ENCODE measurements at places on chromosomes 6 and 20.

DNA sequence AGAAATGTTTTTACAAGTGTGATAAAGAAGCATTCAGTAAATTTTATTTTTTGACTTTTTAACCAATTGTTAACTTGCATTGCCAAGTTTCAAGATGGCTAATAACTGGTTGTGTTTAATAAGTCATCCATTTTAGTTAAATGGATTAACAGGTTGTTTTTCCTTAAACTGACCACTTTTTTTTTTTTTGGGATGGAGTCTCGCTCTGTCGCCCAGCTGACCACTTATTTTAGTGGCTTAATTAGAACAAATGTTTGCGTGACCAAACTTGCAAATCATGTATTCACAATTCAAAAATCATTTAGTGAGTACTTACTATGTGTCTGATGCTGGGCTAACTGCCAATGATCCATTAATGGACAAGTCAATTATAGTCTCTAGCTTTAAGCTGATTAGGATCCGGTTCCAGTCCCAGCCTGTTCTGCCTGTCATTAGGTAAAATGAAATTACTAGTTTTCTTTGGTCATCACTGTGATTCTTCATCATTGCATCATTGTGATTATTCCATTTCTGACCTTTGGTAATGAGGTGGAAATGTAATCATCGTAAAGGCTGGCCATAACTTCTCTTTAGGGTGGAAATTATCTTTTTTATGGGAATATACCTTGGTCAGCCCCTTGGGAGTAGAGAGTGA, 729.2 kb upstream of the MARCKS start:
- no peak for ATAC-seq

DNA sequence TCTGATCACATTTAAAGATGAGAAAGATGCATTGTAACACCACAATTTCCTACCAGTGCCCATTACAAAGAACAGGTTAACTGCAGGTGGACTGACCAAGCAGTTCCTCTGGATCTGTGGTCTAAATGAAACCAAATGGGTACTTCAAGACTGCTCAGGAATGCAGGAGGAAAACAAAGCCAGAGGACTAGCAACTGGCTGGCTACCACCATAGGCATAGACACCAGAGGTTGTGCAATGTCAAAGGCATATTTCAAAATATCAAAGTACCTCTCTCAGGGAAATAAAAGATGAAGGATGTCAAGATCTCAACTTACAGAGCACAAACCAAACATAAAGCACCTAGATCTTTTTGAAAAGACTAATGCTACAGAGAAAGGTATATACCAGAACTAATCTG, 65.5 kb downstream of the GMDS start:
- ATAC-seq: no peak

GRCh38 chr20:8398263-8399051, 266.4 kb downstream of the PLCB1 start:
- ATAC-seq: no peak

- no peak for ATAC-seq
Measured at GRCh38 chr6:44076356-44077213, 50.7 kb downstream of the MRPL14 start.

DNA sequence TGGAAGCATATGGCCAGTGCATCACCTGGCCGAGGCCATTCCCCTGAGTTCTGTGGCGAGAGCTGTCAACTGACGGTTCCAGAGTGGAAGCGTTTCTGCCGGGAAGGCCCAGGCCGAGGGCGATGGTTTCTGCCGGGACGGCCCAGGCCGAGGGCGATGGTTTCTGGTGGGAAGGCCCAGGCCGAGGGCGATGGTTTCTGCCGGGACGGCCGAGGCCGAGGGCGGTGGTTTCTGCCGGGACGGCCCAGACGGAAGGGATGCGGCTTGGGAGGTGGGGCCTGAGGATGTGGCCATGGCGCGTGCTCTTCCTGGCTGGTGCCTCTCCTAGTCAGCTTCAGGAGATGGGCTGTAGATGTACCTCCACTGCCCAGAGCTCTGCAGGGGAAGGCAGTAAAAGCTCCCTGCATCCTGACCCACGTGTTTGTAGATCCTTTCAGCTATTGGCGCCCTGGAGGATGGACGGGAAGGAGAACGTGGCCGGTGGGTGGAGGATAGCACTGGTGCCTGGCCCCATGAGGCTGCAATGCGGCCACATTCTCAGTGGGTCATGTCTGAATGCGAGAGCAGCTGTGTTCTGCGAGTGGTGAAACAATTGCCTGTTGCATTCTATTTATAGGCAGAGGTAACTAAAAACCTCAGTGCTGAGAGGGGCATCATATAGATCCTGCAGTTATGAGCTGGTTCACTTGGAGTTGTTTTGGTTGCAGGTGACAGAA, 12.8 kb downstream of the TPD52L2 start:
- ATAC-seq: no peak

DNA sequence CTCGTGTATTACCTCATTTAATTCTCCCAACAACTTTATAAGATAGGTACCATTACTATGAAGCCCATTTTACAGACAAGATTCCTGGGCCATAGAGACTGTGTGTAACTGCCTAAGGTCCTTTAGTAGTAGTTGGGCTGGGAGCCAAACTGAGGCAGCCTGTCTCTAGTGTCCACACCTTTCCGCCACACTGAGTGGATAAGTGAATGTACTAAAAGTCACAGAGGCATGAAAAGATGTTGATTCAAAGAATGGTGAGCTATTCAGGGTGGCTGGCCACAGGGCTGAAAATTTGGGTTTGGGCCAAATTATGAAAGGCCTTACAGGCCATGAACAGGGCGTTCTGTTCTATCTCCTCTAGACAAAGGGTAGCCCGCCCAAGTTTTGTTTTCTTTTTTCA, 11.0 kb downstream of the CD24 start:
- ATAC-seq: no peak

- ATAC-seq: peak; percentile 87
Measured at GRCh38 chr6:11975353-11975977, 36.6 kb upstream of the HIVEP1 start.

- no peak for ATAC-seq
Measured at GRCh38 chr6:106177786-106178185, 91.7 kb downstream of the PRDM1 start.

DNA sequence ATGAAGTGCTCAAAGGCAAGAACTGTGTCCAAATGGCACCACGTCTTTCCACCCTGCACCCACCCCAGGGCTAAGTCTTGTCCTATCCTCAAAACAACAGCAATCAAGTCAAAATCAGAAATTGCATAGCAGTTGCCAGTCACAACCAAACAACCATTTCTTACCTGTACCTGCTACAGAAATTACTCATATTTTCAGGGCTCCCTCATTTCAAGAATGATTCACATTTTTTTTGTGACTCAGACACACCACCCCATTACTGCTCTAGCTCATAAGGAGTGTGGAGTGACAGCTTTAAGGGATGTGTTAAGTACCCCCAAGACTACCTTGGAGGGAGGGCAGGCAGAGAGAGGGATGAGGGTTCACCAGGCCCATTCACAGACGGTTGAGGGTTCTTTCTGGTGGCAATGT, 111.7 kb downstream of the TRERF1 start:
- ATAC-seq: peak; percentile 97

GRCh38 chr6:155519176-155519738, 63.6 kb upstream of the NOX3 start:
- no peak for ATAC-seq

DNA sequence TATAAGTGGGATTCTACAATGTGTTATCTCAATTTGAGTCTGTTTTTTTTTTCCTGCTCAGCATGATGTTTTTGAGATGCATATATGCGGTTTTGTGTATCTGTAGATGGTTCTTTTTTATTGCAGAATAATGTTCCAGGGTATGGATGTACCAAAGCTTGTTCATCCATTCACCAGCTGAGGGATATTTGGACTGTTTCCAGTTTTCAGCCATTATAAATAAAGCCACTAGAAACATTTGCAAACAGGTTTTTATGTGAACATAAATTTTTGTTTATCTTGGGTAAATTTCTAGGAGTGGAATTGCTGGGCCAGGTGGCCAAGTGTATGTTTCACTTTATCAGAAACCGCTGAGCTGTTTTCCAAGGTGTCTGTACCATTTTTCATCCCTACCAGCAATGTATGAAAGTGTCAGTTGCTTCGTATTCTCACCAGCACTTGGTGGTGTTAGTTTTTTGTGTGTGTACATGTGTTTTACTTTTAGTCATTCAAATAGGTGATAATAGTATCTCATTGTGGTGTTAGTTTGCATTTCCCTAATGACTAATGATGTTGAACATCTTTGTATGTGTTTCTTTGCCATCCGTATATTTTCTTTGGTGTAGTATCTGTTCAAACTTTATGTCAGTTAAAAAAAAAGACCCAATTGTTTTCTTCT, 124.2 kb downstream of the CEBPB start:
- no peak for ATAC-seq

Data from activated CD4-positive, CD25-positive, alpha-beta regulatory T cell treated with anti-CD3 and anti-CD28 coated beads, Interleukin-2, amount 50 U/mL, for 24 hours (primary cell).